ENCODE measurements at places on chromosomes 1 and 21.

- no peak for DNase-seq
Measured at GRCh38 chr1:218694636-218695035, 349.5 kb downstream of the TGFB2 start.

DNA sequence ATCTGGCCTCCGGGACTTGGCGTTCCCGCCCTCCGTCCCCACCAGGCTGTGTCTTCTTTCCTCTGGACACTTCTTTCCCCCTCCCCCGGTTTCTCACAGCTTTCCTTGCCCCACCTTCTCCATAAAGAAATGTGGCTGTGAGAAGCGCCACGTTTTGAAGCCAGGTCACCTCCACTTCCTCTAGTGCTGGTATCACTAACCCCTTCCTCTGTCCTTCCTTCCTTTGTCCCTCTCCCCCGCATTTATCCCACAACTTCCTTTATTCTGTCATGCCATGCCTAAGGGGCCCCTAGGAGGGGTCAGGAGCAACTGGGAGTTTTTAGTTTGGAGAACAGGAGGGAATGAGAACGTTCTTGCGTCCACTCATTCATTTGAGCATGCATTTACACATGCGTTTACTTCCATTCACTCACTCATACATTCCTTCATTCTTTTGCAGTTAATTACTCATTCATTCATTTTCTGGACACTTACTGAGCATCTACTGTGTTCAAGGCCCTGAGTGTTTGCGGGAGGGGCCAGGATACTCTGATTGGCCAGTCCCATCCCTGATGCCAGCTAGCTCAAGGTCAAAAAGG, 5.0 kb upstream of the ACOT11 start:
- no peak for DNase-seq

- DNase-seq: no peak
Measured at GRCh38 chr1:197919346-197920066, 2.3 kb downstream of the LHX9 start.

DNA sequence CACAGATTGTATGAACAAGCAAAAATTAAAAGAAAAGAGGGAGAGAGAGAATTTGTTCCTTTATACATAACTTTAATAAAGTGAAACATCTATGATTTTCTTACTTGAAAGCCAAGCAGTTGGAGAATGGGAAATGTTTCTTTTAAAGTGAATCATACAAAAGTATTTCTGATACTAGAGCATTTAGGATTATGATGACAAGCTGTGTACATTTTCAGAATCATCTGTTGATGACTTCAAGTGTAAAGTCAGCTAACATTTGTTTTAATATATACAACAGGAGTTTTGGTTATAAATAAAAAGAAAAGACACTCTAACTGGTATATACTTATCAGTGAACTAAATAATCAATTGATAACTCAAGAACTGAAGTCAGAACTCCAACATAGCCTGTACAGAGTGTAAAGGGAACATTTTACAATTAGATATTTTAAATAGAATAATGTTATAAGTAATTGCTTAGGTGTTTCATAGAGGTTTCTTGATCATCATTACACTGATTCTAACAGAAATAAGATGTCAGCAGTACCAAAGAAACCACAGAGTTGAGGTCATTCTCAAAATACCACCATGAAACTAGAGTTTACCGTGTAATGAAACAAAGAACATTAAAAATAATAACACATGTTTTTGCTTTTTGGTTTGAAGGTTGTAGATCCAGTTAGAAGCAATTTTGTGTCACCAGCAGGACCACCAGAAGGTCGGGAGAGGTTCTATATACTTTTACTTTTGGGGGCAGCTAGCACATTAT, 103.4 kb downstream of the COL24A1 start:
- no peak for DNase-seq

GRCh38 chr1:44801491-44802305, 1.5 kb downstream of the PLK3 start:
- DNase-seq: no peak

- no peak for DNase-seq
Measured at GRCh38 chr1:182633031-182633430, 28.8 kb upstream of the RGS16 start.

- DNase-seq: no peak
Measured at GRCh38 chr1:190429932-190430331, 47.7 kb downstream of the BRINP3 start.

DNA sequence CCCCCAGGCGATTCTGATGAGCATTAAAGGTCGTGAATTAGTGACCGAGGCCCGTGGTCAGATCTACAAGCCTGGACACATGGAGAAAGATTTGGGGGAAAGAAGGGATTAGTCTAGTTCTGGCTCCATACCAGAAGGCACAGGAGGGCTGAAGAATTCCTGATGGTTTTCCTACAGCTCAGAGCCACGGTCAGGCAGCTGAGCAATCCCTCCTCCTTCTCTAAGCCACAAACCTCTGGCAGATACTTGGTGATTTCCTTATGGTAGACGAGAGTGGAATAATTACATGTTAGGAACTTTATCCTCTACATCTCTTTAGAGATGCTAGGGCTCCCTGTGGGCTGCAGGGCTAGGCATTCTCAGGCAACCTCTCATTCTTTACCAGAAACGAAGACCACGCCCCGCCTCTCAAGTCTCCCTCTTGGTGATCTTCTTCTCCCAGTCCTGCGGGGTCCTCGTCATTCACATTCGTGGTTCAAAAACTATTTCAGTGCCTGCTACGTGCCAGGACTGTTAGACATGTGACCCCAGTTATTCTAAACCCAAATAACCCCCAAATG, 20.5 kb upstream of the ZBTB18 start:
- DNase-seq: no peak

- no peak for DNase-seq
Measured at GRCh38 chr1:201783572-201783971, 45.4 kb upstream of the IPO9 start.

- DNase-seq: no peak
Measured at GRCh38 chr1:43653339-43653738, 3.4 kb downstream of the KDM4A start.

DNA sequence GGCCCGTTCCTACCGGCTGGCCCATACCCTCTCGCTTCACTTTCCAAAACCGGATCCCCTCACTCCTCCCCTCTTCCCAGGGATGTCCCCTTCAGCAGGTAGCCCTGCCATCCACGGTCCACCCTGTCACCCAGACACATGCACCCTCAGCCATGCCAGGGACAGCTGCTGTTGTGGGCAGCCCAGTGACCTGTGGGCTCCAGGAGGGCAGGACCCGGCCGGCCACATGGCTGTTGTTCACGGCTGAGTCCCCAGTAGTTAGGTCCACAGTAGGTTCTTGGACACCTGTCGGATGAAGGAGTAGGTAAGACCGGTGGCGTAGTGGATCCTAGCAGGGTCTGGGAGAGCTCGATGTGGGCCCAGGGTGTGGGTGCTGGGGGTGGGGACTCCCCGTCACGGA, 12.5 kb downstream of the SPSB1 start:
- no peak for DNase-seq

- no peak for DNase-seq
Measured at GRCh38 chr1:216710055-216710454, 13.2 kb downstream of the ESRRG start.

DNA sequence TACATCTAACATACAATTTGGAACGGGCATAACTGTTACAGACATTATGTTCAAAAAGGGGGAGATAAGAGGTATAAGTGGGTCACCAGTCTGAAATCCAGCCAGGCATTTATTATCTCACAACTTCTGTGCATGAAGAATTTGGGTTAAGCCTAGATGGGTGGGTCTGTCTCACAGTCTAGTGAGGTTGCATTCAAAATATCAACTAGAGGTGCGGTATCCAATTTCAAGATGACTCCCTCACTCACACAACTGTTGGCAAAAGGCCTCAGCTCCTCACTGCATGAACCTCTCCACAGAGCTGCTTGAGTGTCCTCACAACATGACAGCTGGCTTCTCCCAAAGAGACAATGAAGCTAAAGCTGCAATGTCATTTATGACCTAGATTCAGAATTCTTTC, 4.7 kb downstream of the AUNIP start:
- DNase-seq: no peak

DNA sequence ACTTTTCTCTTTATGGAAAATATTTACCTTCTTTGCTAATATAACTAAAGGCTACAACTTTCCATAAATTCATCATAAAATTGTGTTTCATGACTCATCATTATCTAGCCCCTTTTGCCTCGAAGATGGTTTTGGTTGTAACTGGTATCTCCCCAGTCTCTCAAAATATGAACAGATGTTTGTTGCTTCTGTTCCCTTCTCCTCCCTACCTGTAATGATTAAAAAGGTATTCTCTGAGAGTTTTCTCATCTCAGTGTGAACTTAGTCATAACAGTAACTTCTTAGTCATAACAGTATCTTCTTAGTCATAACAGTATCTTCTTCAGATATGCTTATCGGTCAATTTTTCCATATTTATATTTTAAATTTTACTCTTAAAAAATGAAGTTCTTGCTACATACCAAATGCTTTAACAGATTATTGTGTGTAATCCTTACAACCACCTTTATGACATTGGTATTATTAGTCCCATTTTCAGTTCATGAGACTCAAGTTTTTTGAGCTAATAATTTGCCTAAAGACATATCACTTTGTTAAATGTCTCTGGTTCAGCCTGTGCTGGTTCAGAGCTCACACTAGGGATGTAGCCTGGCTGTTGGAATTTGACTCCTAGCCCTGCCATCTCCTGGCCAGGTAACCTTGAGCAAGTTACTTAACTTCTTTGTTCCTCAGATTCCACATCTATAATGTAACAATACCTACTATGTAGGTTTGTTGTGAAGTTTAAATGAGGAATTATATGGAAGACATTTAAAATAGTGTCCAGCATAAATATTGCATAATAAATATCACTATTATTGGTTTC, 32.6 kb downstream of the ATP1B1 start:
- DNase-seq: no peak

DNA sequence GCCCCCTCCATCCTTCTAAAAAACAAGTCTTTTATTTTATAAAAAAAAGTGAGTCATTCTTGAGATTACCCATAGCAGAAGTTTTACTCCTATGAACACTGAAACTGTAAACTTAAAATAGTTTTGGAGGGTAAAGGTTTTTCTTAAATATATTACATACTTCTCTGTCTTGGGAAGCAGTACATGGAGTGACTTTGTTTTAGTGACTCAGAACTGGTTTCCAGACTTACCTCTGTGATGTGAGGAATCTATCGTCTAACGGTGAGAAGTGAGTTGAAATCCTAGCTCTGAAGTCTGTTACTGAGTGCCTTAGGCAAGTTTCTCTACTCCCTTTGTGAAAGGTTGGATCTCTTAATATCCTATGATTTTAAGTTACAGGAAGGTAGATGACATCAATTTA, 176.3 kb upstream of the POU3F1 start:
- DNase-seq: no peak

- DNase-seq: no peak
Measured at GRCh38 chr1:227926216-227926791, 21.4 kb downstream of the WNT9A start.

GRCh38 chr1:38241594-38242334, 195.2 kb upstream of the POU3F1 start:
- no peak for DNase-seq

GRCh38 chr1:229430761-229431283, 3.1 kb downstream of the ACTA1 start:
- no peak for DNase-seq

DNA sequence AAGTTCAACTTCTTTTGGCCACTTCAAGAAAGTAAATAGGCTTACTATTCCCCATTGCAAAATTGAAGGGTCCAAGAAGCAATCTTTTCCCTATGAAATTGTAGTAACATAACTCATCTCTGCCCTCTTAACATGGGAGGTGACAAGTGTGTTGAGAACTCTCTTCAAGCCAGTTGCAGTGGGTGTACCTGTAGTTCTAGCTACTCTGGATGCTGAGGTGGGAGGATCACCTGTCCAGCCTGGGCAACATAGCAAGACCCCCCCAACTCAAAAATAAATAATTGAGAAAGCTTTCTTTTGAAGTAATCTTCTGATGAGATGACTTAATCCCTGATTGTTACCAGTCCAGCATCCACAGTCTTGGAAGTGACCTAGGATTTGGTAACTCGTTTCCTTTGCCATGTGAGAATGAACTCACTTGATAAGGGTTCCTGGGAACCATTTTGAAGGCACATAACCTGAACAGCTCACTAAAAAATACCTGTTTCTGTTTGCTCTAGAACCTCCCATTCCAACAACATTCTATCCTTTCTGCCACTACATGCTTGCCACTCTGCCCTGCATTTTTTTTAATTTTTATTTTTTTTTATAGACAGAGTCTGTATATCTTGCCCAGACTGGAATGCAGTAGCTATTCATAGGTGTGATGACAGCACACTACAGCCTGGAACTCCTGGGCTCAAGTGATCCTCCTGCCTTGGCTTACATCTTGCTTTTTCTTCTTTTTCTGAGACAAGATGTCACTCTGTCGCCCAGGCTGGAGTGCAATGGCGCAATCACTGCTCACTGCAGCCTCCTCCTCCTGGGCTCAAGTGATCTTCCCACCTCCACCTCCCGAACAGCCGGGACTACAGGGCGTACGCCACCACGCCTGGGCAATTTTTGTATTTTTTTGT, 1.4 kb upstream of the IPO9 start:
- no peak for DNase-seq

DNA sequence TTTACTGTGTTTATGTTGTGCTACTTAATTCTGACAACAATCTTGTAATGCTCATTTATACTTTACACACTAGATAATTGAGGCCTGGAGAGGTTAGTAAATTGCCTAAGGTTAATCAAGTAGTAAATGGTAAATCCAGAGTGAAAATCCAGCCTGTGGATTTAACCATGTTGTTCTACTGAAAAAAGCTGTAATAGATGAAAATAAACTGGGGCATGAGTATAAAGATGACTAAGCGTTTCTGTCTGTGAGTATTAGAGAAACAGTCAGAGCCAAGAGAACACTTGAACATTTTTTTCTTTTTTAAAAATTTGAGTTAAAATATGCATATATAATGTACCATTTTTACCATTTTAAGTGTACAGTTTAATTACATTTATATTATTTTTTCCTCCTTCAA, 47.9 kb upstream of the LEPR start:
- DNase-seq: no peak

DNA sequence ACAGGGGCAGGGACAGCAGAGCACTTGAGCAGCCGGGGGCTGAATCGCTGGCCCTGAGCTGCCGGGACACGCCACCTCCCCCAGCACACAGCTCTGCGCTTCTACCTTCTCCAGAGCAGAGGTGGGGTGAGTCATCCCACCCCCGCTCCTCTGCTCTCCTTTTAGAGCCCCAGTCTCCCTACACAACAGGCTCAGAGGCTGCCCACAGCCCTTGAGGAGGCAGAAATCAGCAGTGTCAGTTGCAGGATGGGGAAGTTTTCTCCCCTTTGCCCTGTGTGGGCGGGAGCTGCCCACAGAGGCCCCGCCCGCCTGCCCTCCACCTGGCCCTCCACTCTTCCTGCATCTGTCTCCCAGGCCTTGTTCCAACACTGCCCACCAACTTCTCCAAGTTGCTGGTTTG, 94.6 kb downstream of the STUM start:
- peak; percentile 40 for DNase-seq

GRCh38 chr1:94535879-94536278, 5.7 kb downstream of the F3 start:
- no peak for DNase-seq

DNA sequence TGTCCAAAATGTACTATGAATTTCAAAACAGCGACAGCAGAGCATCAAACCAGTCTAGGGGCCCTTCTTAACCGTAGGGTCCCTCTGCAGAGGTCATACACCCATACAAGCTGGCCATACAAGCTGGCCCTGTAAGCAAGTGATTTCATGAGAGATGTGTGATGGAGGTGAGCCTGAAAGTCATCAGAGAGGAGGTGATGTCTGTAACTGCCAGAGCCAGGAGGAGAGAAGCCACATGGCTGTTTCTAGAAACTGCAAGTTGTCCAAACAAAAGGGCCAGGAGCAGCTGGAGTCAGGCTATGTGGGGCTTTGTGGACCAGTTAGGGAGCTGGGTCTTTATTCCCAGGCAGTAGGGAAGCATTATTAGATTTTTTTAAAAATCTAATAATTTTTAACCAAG, 14.8 kb upstream of the SERINC2 start:
- no peak for DNase-seq

GRCh38 chr1:208149776-208150514, 94.2 kb downstream of the PLXNA2 start:
- no peak for DNase-seq
